ENCODE measurements at places on chromosomes 5 and 9.

- no peak for DNase-seq
Observed at GRCh38 chr5:91224969-91225368, 158.1 kb downstream of the ARRDC3 start.

DNA sequence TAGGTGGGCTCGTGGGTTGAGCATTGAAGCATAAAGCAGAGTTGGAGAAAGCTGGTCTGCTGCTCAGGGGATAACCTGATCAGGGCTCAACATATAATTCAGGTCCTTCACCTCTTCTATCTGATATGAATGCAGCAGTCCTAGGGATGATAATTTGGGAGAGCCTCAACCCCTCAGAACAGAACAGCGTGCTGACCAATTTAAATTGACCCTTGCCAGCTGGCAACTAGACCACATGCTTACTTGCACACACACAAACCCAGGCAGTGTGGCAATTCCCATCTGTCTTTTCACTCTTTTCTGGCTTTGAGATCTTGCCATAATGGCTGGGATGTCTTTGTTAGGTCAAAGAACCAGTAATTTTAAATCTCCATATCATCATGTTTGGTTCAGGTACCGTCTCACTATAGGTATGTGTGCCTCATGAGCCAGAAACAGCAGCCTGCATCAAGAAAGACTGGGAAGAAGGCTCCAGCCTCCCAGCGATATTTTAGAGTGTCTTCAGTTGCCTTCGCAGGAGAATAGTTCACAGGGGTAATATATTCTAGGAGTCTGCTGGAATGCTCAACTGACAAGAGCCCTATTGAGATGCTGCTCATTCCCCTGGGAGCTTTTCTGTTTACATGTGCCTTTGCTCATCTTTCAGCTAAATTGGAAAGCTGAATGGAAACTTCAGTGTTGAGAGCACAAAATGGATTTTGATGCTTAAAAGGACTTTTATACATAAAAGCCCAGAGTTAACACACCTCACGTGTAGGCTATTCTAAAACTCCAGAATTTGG, 497.6 kb downstream of the RASEF start:
- no peak for DNase-seq

DNA sequence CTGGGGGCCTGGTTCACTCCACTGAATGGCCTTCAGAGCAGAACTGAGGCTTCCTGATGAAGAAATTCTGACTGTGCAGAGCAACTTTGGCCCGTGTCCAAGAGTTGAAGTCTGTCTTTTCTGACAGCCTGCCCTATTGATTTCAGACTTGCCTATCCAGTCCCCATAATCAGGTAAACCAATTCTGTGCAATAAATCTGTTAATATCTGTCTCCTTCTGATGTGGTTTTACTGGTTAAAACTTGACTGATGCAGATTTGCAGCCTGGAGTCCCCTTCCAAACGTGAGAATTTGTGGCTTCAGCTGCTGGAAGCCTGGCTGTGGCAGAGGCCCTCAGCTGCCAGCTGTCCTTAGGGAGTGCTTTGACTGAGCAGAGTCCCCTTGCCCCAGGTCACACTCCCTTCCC, 283.9 kb upstream of the ANKRD55 start:
- no peak for DNase-seq

- DNase-seq = peak; percentile 90
Observed at GRCh38 chr5:139725073-139725830, 70.4 kb upstream of the PSD2 start.

DNA sequence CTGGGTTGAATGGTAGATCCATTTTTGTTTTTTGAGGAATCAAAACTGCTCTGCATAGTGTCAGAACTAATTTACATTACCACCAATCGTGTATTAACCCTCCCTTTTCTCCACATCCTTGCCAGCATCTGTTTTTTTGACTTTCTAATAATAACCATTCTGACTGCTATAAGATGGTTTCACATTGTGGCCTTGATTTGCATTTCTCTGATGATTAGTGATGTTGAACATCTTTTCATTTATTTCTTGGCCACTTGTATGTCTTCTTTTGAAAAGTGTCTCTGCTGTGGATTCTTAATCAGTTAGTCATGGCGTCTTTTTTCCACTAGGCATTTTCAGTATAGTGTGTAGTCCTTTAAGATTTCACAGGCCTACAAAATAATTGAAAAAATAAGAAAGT, 2144.3 kb upstream of the C9orf72 start:
- no peak for DNase-seq

- no peak for DNase-seq
Observed at GRCh38 chr9:84481231-84481630, 140.7 kb upstream of the SLC28A3 start.

- no peak for DNase-seq
Observed at GRCh38 chr9:25310961-25311360, 367.3 kb downstream of the TUSC1 start.

DNA sequence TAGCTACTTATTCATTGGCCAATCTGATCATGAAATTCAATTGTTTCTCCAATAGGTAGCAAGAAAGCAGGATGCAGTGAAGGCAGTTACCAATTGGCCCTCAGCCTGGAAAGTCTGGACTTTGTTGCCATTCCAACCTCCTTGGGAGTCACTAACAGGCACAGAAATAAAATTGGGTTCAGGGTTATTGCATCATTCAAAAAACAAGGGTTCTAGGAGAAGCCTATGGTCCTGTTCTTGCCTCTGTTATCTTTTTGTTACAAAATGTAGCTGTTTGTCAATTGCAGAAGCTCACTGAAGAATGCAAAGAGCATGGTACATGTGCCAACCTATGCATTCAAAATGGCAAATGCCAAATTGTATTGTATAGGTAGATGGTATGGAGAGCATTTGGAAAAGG, 51.0 kb upstream of the CCNG1 start:
- DNase-seq = no peak

GRCh38 chr5:94693043-94693822, 74.8 kb downstream of the SLF1 start:
- DNase-seq = no peak

GRCh38 chr9:27599102-27599869, 26.0 kb upstream of the C9orf72 start:
- no peak for DNase-seq

GRCh38 chr5:135249658-135250057, 149.4 kb downstream of the MACROH2A1 start:
- no peak for DNase-seq

- no peak for DNase-seq
Observed at GRCh38 chr9:17291766-17292165, 156.9 kb downstream of the CNTLN start.

GRCh38 chr5:173310861-173311785, 17.1 kb downstream of the STC2 start:
- DNase-seq = peak; percentile 44

DNA sequence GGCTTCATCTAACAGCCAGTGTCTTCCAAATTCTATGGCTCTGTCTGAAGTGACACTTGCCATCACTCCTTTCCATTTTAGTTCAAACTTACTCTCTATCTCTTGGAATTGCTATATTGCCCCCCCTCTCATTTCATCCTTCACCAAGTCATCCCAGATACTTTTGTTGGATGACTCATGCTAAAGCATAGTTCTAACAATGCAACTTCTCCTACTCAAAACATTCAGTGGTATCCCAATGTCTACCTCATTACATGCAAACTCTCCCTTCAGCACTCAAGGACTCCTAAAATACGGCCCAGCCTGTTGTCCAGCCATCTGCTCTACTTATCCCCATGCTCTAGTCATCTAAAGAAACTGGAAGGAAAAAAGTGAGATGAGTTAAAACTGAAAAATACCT, 171.6 kb downstream of the RASEF start:
- DNase-seq = no peak

GRCh38 chr5:17277907-17278306, 60.5 kb downstream of the BASP1 start:
- DNase-seq = no peak
